Activated CD4-positive, alpha-beta memory T cell treated with anti-CD3 and anti-CD28 coated beads, Interleukin-2, amount 10 ng/mL, durations not matched to agents 7 days and 5 days (primary cell): ENCODE measurements at places on chromosomes 2 and 18.

DNA sequence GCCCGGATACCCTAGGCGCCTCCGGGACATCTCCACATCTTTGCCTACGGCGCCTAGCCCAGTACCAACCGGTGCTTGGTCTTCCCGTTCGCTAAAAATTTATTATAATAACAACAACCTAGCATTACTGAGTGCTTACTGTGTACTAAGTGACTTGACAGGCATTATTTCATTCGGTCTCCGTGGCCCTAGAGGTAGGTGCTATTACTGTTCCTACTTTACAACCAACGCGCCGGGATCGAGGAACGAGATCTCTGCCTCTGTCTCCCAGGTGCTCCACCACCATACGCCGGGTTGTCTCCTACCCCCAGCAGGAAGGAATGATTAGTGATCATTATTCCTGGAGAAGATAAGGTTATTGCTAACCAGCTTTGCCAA lies 657 bp upstream of the BIN1 start:
- no peak for DNase-seq

- DNase-seq: no peak
Measured at GRCh38 chr2:176584333-176584732, 315.1 kb downstream of the MTX2 start.

DNA sequence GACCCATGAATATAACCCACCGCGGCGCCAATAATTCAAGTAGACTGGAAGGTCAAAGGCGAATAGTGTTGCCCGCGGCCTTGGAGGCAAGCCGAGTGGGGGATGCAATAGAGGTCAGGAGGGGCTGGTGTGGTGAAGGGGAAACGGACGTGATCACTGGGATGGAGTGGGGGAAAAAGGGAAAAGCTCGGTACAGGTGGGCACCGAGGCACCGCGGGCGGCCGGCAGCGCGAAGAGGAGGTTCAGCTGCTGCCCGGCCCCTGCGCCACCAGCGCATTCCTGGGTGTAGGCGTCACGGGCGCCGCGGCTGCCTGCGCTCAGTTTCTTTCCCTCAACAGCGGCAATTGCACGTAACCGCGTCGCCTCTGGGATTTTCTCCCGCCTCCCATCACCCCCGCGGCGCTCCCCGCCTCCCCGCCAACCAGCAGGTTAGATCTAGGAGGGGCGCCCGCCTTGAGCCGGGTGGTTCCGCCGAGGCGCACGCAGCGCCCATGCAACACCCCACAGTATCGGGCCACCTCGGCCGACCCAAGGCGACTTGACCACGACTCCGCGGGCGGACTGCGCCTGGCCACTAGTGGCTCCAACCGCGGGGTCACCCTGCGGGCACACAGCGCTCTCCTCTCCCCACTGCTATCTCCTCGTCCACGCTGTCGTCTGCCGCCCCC lies 1.5 kb downstream of the RND3 start:
- DNase-seq: no peak

GRCh38 chr18:58288921-58289797 lies 245.1 kb downstream of the NEDD4L start:
- no peak for DNase-seq

- DNase-seq: no peak
Measured at GRCh38 chr2:101872480-101872879, 119.3 kb upstream of the IL1R2 start.

GRCh38 chr2:154370873-154371272 lies 327.6 kb upstream of the KCNJ3 start:
- DNase-seq: no peak

GRCh38 chr2:42367835-42368234 lies 6.8 kb upstream of the COX7A2L start:
- no peak for DNase-seq
